ENCODE measurements at places on chromosomes 11 and 22.

GRCh38 chr22:43897751-43898261 is 6.0 kb upstream of the PNPLA5 start:
- peak; percentile 86 for DNase-seq

DNA sequence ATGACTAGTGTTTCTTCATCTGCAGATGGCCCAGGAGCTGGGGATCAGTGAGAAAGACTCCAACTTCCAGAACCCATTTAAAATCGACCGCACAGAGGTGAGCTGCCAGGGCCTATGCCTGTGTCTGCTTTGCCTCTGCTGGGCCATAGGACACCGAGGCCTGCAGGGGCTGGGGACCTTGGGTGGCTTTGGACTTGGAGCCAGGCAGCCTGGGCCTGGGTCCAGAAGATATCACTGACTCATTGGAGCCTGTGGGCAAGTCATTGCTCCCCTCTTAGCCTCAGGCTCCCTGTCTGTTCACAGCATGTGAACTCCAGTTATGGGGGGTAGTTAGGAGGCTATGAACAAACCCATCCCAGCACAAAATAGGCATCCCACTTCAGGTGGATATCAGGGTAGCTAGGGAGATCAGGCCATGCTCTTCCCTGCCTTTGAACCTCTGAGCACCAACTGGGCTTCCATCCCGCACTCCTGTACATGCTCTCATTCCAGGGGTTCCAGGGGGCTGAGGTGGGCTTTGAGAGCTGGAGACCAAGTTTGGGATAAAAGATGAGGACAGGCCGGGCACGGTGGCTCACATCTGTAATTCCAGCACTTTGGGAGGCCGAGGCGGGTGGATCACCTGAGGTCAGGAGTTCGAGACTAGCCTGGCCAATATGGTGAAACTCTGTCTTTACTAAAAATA is 13.4 kb downstream of the CCDC134 start:
- no peak for DNase-seq

GRCh38 chr22:45069925-45070324 is 60.1 kb upstream of the PHF21B start:
- DNase-seq: no peak

DNA sequence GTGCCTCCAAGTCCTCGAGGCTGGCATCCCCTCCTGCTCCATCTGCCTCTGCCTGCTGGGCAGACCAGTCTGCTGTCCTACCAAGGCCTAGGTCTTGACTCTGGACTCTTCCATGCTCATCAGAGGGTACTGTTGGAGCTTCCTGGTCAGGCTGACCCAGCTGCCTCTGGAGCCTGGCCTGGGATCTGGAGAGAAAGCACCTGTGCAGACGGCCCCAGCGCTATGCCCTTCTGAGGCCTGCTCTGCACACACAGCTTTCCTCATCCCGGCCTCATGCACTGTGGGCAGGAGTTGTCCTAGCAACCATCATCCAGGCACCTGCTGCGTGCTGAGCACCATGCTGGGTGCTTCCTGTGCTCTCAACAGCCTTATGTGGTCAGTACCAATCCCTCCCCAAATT is 70.8 kb downstream of the CDKN1C start:
- DNase-seq: no peak

GRCh38 chr11:95522874-95523273 is 266.7 kb downstream of the FAM76B start:
- DNase-seq: no peak

- no peak for DNase-seq
Observed at GRCh38 chr11:67419325-67420049, 4.0 kb downstream of the CARNS1 start.

DNA sequence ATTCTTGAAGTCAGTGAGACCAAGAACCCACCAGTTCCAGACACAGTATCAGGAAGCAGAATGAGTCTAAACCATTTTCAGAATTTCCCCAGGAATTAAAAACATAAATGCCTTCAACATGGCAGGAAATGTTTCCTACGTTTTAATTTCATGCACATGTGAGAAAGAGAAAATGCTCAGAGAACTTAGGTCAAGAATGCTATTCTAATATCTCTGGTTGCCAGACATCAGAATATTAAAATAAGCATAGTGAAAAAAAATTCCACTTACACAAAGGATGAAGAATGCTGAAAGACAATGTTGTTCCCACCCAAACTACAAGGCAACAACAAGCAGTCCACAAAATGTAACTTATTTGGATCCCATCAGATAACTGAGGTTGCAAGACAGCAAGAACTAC is 104.8 kb downstream of the RAB38 start:
- no peak for DNase-seq

DNA sequence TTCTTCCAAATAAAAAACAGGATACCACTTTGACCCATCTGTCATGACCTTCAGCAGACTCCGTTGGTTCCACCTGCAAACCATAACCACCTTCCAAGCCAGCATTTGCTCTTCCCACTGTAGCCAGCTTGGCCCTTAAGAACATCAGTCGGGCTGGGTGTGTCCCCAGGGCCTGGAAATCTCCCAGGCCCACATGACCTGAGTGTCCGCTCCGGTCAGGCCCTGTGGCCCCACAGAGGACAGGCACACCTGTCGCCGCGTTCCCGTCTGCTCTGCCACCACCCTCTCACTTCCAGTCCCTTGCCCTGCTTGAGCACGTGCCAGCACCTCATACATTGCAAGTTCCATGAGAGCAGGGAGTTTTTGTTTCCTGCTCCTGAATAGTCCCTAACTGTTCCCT is 65.7 kb upstream of the PITPNB start:
- DNase-seq: no peak

DNA sequence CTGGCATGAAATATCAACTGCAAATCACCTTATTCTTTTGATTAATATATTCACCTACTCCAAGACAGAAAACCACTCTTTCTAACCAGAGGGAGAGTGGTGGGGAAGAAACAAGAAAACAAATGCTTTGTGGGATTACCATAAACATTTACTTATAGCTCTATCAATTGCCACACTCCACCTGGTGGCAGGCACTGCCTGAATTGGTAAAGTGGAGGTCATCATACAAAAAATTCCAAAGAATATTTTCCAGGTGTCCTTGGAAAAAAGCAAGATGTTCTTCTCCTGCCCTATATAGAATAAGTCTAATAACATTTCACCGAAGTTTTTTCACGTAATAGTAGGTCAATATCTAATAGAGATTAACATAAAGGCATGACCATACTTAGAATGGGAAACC is 45.3 kb downstream of the PHF21A start:
- no peak for DNase-seq

GRCh38 chr11:16956538-16957153 is 57.6 kb downstream of the PLEKHA7 start:
- no peak for DNase-seq

- no peak for DNase-seq
Observed at GRCh38 chr11:19891022-19891421, 178.4 kb downstream of the NAV2 start.

- DNase-seq: no peak
Observed at GRCh38 chr11:94832604-94833235, 64.6 kb downstream of the AMOTL1 start.

DNA sequence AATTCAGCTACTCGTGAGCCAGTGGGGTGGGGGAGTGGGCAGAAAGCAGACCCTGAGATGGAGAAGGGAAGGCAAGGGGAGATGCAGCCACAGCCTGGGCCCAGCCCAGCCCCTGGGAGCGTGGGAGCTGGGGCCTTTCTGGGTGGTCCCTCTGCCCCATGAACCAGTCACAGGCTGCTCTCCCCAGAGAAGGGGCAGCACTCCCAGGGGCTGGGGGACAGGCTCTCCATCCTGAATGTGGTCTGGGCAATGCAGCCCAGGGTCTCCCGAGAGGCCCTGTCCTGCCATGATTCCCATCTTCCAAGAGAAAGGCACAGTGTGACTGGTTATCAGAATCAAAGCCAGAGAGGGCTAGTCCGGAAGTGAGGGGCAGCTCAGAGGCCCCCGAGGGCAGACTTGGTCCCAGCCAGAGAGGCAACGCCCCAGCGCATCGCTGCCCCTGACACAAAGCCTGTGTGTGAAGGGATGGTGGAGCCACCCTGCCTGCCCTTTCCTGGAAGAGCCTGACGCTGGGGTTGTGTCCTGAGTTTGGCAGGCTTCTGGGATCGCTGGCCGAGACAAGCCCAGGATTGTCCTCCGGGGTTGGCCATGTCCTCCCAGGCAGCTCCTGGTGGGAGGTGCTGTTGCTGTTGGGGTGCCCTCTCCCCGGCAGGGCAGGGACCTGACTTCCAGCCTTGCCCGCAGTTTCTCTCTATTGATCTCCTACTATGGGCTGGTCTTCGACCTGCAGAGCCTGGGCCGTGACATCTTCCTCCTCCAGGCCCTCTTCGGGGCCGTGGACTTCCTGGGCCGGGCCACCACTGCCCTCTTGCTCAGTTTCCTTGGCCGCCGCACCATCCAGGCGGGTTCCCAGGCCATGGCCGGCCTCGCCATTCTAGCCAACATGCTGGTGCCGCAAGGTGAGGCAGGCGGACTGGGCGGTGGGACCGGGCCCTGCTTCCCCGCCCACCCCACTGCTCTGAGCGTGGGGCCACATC is 23.8 kb upstream of the SLC22A12 start:
- DNase-seq: no peak

GRCh38 chr11:46001448-46001914 is 79.0 kb downstream of the LARGE2 start:
- DNase-seq: peak; percentile 77

DNA sequence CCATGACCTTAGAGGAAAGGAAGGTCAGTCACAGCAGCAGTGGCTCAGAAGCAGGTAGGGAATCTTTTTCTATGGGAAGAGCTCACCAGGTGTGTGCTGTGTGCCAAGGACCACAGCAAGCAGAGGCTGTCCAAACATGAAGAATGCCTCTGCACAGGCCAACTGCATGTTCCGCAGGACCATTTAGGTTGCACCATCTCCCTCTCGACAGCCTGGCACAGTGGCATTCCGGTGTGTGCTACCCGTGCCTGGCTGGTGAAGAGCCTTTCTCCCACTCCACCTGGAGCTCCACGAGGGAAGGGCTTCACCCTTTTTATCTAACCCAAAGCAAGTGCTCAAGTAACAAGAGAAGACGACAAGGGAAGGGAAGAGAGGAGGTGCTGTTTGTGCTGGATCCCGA is 76.5 kb downstream of the PACSIN2 start:
- DNase-seq: no peak

GRCh38 chr11:22194907-22195306 is 2.0 kb downstream of the ANO5 start:
- DNase-seq: no peak

DNA sequence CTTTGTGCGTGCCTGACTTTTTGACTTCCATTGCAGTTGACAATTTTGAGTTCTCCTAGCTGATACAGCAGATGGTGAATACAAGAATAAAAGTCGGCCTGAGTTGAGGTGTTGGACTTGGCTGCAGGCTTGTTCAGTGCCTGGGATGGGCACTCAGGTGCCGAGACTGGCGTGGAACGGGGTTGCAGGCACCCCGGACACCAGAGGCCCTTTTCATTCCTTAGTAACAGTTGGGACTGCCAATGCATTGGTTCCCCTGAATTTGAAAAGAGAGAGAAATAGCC is 1.3 kb downstream of the PHRF1 start:
- no peak for DNase-seq

DNA sequence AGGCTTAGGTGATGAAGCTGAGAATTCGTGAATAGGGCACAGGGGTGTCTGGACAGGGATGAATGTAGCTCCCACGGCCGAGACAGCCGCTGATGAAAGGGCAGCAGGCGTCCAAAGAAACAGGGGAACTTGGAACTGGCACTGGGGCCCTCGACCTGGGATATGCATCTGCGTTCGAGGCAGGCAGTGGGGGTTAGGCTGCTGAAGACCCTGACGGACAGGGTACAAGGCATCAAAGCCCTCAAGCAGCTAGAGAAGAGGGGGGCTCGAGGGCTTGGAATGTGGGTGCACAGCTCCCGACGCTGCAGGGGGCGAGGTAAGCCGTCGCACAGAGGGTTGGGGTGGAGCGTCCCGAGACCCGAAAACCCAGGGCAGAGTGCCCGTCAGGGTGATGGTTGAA is 6.9 kb upstream of the SYT8 start:
- DNase-seq: no peak

DNA sequence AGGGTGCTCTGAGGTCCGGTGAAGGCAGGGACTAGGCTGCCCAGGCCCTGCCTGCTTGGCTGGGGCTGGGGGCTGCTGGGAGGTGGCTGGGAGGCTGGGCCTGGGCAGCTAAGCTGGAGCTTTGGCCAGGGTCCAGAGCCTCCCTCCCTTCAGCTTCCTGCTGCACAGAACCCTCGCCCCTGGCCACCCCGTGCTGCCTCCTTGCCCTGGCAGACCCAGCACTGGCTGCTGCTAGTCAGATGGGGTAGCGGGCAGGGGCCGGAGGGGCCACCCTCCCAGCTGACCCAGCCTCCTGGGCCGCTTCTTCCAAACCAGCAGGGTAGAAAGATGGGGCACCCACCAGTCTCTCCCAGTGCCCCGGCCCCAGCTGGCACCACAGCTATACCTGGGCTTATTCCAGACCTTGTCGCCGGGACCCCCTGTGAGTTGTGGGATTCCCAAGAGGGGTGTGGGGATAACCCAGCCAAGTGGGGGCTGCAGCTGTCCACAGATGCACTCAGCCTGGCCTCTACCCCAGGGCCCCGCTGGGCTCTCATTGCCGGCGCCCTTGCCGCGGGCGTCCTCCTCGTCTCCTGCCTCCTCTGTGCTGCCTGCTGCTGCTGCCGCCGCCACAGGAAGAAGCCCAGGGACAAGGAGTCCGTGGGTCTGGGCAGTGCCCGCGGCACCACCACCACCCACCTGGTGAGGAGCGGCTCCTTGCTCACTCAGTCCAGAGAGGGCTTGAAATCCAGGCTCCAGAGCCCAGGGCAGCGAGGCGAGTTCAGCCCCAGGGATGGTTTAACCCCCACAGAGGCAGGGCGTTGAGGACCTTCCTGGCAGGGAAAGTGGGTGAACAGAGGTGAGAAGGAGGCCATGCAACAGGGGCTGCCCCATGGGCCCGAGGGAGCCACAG is at the start of gene SYT8:
TSS of gene SYT8 (plus strand) at position 212 of the 892 bp plus-strand sequence. CDS start at position 328, 116 bp downstream.
- DNase-seq: no peak

Data from astrocyte (in vitro differentiated cells and primary cell).